SK-N-MC (cell line): ENCODE measurements at places on chromosomes 12 and 14.

GRCh38 chr12:70258605-70259403 is 15.6 kb downstream of the CNOT2 start:
- no peak for DNase-seq

- DNase-seq: no peak
These were observed 197.8 kb downstream of the TTC8 start for GRCh38 chr14:89022274-89022673.

DNA sequence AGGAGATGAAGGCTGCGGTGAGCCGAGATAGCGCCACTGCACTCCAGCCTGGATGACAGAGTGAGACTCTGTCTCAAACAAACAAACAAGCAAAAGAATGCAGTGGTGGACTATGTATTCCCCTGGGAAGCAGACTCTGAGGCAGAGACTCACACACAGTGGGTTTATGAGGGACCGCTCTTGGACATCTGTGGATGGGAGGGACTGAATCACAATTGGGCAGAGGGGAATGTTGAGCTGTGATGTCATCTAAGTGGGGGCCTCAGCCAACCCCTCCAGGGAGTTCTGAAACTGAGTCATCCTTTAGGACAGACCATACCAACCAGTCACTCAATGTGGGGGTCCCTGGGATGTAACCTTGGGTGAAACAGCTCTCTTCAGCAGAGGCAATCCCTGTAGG is 151.0 kb downstream of the SUDS3 start:
- no peak for DNase-seq

- DNase-seq: no peak
These were observed 88.2 kb upstream of the SLC38A2 start for GRCh38 chr12:46460682-46461210.

DNA sequence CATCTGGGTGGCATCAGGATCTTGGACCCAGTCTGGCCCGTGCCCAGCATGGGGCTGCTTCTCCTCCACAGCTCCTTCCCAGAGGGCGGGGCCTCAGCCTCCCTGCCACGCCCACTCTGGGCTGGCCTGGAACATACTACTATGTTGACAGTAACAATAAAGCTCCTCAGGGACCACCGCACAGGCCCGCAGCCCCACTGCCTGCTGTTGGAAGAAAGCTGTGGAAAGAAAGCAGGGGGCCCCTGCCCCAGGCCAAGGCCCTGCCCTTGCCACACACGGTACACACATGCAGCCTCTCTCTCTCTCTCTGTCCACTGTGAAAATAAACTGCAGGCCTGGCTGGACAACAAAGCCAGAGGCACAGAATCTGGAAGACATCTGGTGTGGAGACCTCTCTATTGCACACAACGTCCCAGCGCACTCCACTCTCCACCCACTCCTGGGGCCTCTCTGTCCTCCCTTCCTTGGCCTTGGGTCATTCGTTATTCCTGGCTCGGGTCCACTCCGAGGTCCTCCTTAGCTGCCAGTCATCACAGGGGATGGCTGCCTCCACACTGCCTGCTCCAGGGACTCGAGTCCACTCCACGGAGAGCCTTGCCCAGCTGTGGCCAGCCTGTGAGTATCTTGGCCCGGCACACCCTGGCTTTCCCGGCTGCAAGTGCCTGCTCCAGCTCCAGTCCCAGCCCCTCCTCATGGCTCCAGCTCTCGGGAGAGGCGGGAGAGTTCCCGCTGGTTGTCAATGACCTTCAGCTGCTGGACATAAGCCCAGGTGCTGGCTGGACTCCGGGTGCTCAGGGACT is 11.8 kb upstream of the ENDOU start:
- no peak for DNase-seq

GRCh38 chr14:102764220-102764671 is 13.0 kb upstream of the TRAF3 start:
- no peak for DNase-seq

DNA sequence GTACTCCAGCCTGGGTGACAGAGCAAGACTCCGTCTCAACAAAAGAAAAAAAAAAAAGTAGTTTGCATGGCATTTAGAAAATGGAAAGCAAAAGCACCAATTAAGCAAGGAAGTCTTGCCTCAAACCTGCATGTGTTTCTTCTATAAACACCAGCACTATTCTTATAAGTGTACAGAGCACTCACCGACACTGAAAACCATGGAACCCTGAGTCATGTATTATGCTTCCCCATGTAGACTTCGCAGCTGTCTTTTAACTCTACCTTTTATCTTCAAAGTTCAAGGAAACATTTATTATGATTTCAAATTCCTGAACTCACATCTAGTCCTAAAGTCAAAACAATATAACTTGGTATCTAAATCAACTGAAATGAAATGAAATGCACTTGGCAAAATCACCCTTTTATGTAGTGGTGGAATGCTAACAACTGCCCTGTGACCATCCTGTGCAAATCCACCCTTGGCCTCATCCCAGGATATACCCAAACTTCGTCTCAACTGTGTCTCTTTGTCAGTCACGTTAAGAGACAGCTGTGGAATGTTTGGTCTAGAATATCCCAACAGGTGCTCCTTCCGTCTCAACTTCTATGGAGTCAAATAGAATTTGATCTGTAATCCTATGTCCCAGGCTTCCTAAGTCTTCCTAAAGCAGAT is 4.8 kb downstream of the BCAT1 start:
- DNase-seq: no peak

GRCh38 chr14:56144176-56144575 is 26.0 kb downstream of the PELI2 start:
- DNase-seq: no peak

GRCh38 chr12:116697305-116697704 is 40.6 kb downstream of the SPRING1 start:
- DNase-seq: no peak

GRCh38 chr14:97266653-97267052 is 469.5 kb downstream of the VRK1 start:
- DNase-seq: no peak

DNA sequence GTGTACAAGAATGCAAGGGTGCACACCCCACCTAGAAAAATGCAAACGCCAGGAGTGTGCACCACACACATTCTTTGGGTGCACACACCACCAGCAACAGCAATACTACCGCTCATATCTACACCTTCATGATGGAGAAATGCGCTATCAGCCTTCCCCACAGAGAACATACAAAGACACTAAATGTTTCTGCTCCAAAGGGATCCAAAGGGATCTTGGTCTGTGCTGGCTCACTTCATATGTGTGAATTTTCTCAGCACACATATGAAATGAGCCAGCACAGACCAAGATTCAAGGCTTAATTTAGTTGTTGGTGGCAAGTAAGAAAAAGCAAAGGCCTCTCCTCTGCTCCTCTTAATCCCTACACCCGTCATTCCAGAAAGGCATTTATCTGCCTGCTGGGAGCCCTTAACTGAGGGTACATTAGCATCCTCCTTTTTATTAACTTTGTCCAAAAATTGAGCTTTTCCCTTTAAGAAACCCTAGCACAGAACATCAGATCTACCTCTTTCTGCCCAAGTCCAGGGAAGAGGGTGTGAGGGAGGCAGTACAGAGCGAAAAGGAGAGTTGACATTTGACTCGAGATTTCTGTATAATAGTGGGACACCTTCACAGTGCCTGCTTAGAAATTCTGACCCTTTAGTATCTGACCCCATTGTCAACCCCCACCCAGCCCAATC is 8.3 kb downstream of the BMP4 start:
- DNase-seq: no peak

GRCh38 chr14:24072436-24072835 is 1.1 kb downstream of the CPNE6 start:
- no peak for DNase-seq

DNA sequence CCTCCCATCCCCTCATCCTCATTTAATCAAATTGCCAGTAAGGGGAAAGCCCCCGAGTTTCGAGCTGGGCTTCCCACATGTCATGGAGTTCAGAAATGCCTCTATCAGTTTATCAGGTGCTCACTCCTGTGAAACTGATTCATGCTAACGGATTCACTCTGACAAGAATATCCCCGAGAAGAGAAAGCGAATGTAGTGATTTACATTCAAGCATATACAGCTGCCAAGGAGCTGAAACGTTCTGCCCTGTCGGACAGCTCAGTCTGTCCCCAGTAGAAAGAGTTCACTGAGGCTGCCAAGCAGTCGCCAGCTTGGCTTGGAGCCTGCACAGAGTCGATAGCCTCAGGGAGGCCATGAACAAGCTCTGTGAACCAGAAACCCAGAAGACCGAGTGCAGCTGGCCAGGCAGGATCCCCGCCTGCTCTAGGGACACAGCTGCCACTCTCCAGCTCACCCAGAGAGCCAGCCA is 88.4 kb downstream of the TMCC3 start:
- DNase-seq: no peak

DNA sequence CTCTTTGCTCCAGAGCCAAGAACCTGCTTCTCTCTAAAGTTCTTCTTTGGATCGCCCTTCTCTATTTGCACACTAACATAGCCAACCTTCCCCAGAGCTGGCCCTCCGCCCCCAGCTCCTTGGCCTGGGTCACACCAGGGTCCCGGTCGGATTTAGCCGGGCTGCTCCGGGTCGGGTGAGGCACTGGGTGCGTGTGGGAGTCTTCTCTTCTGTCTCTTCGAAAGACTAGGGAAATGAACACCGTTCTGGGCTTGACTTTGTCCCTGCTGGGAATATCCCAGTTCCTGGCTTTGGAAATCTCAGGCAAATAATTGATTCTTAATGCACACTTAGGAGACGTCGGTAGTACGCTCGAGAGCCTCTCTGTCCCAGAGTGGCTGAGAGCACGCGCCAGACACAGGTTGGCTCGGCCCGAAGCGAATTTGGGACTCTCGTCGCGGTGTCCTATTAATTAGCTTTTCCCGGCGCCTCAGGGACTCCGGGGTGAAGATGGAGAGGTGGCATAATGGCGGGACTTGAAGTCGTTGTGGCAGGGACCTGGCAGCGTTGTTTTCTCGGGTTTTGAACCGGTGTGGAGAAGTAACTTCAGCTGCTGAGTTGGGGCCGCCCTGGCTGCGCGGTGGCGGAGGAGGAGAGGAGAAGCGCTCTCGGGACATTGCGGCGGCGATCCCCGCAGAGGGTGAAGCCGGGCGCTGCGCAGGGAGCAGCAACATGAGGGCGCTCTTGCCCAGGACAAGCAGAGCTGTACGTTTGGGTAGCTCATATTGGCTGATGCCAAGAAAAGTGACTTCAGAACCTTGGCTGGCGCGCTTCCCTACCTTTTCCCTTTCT is 7.5 kb downstream of the FOXG1 start:
- no peak for DNase-seq

DNA sequence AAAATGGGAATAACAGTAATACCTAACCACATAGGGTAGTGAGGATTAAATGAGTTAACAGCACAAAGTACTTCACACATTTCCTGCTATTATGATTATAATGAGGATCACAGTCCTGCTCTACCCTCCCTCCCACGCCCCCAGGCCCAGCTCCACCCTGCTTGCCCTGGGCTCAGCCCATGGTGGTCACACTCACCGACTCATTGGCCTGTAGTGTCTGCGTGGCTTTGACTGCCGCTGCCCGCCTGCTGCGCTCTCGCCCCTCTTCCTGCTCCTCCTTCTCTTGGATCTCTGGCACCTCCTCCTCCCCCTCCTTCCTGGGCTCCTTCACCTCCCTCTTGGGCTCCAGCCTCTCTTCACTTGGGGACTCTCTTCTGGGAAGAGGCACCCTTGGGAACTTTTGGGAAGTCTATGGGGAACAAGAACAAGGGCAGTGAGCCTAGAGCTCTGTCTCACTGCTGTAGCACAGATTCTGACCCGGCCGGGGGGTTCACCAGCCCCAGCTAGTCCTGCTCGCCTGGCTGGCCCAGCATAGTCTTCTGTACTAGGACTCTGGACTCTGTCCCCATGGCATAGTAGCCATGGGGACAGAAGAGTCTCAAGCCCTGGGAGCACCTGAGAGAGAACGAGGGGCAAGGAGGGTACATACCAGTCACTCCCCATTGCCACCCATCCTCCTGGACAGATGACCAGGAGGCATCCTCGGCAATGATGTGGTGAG is 7.1 kb upstream of the PNMA1 start:
- DNase-seq: no peak

GRCh38 chr14:105843444-105844046 is 317.2 kb downstream of the TMEM121 start:
- DNase-seq: no peak
